ENCODE measurements at places on chromosomes 5 and 9. TPM values are rescaled to one million over a fixed set of nuclear protein-coding genes. Genes with fewer than 3 reads are reported as not detected.

CARTPT gene
- total RNA-seq: not detected

PCDHA1 gene
- not detected for total RNA-seq

OTP gene
- not detected for total RNA-seq

SARDH gene
- 1.2 TPM for total RNA-seq

XRCC4 gene
- 20.5 TPM for total RNA-seq

PAEP gene
- not detected for total RNA-seq

ARRDC3 gene
- 114 TPM for total RNA-seq

Measured in smooth muscle cell of the coronary artery (primary cell).